Bladder microvascular endothelial cell (primary cell): ENCODE measurements at places on chromosomes 1 and 21. TPM values are rescaled to one million over a fixed set of nuclear protein-coding genes. Genes with fewer than 3 reads are reported as not detected.

Gene NR1I3
- not detected in 2 replicates for total RNA-seq

Gene SLC45A1
- total RNA-seq = 0.16 and 1.8 TPM in 2 replicates

Gene NBPF4
- not detected in 2 replicates for total RNA-seq

Gene PRR9
- not detected in 2 replicates for total RNA-seq

Gene OVAAL
- not detected in 2 replicates for total RNA-seq

Gene PGD
- total RNA-seq = 70.9 and 74.0 TPM in 2 replicates

Gene ABCA4
- 2.6 and 260 TPM in 2 replicates for total RNA-seq

Gene IGSF21
- total RNA-seq = not detected in 2 replicates

Gene IVL
- total RNA-seq = not detected in 2 replicates

Gene RAB42
- 0.65 and 5.2 TPM in 2 replicates for total RNA-seq

Gene C21orf91
- total RNA-seq = 3.7 and 7.5 TPM in 2 replicates

Gene TAS1R2
- total RNA-seq = not detected in 2 replicates

Gene KCNA3
- not detected in 2 replicates for total RNA-seq

Gene EDARADD
- not detected in 2 replicates for total RNA-seq

Gene VASH2
- 0.31 TPM in 1 of 2 replicates, not detected in the other for total RNA-seq

Gene SUSD4
- 0.13 TPM in 1 of 2 replicates, not detected in the other for total RNA-seq

Gene KCNT2
- total RNA-seq = 0.13 TPM in 1 of 2 replicates, not detected in the other

Gene OR2M3
- not detected in 2 replicates for total RNA-seq

Gene MFAP2
- total RNA-seq = 4.5 and 40.3 TPM in 2 replicates

Gene DNAJC6
- total RNA-seq = 4.2 and 14.5 TPM in 2 replicates

Gene FMN2
- total RNA-seq = 0.49 TPM in 1 of 2 replicates, not detected in the other

Gene HEYL
- total RNA-seq = 0.06 and 0.32 TPM in 2 replicates

Gene ST6GALNAC3
- 25.1 and 46.7 TPM in 2 replicates for total RNA-seq

Gene SLC5A9
- total RNA-seq = not detected in 2 replicates

Gene KIF2C
- 15.7 and 26.4 TPM in 2 replicates for total RNA-seq

Gene IKBKE
- total RNA-seq = 6.5 and 35.0 TPM in 2 replicates

Gene TNFRSF8
- total RNA-seq = 0.13 and 0.65 TPM in 2 replicates

Gene SAMSN1
- 0.16 and 0.25 TPM in 2 replicates for total RNA-seq

Gene FAM167B
- 7.8 and 23.5 TPM in 2 replicates for total RNA-seq

Gene CASQ1
- not detected in 2 replicates for total RNA-seq

Gene OR2T35
- not detected in 2 replicates for total RNA-seq

Gene RAB7B
- total RNA-seq = not detected in 2 replicates

Gene TCEA3
- 0.63 and 1.8 TPM in 2 replicates for total RNA-seq

Gene KIF21B
- total RNA-seq = 1.3 and 3.8 TPM in 2 replicates

Gene UBL4B
- not detected in 2 replicates for total RNA-seq

Gene TLCD4
- 0.13 and 0.16 TPM in 2 replicates for total RNA-seq

Gene CFHR4
- total RNA-seq = not detected in 2 replicates

Gene SYPL2
- 0.13 TPM in 1 of 2 replicates, not detected in the other for total RNA-seq

Gene C1QB
- not detected in 2 replicates for total RNA-seq

Gene CNIH4
- 96.8 and 111 TPM in 2 replicates for total RNA-seq

Gene VSIG8
- total RNA-seq = not detected in 2 replicates

Gene FOXO6
- not detected in 2 replicates for total RNA-seq

Gene TMEM200B
- total RNA-seq = 0.19 and 0.49 TPM in 2 replicates

Gene SCAF4
- 3.7 and 12.0 TPM in 2 replicates for total RNA-seq

Gene DPT
- total RNA-seq = not detected in 2 replicates

Gene FCRL2
- total RNA-seq = not detected in 2 replicates

Gene TSSK3
- total RNA-seq = 0.13 TPM in 1 of 2 replicates, not detected in the other

Gene C8B
- not detected in 2 replicates for total RNA-seq

Gene NBPF1
- total RNA-seq = 21.4 and 35.6 TPM in 2 replicates
